ENCODE measurements at places on chromosomes 3 and 15.

DNA sequence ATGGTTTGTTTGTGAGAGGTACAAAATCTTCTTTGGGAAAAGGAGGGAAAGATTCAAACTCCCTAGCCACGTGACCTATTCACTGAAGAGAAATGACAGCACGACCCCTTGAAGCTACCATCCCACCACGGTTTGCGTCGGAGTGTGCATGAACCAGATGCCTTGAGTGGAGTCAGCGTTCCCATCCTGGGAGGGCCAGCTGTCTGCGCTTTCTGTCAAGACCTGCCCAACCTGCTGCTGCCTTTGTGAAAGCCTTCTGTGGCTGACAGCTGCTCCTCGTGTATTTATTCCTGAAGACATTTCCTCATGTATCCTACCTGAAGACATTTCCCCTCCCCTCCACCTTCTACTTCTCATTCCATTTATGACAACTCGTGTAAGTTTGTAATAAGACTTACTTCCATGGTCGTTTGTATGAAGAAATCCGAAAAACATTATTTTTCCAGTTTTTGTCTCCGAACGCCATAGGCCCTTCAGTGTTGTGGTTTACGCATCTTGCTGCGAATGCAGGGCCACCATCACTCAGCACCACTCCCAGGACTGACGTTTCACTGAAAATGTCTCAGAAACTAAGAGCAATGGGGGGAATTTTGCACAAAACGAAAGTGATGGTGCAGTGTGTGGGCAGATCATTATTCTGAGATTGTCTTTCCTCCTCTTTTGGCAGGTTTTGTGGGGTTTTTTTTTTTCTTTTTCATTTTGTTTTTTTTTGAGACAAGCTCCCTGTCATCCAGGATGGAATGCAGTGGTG is 18.9 kb downstream of the EBLN2 start:
- no peak for DNase-seq

DNA sequence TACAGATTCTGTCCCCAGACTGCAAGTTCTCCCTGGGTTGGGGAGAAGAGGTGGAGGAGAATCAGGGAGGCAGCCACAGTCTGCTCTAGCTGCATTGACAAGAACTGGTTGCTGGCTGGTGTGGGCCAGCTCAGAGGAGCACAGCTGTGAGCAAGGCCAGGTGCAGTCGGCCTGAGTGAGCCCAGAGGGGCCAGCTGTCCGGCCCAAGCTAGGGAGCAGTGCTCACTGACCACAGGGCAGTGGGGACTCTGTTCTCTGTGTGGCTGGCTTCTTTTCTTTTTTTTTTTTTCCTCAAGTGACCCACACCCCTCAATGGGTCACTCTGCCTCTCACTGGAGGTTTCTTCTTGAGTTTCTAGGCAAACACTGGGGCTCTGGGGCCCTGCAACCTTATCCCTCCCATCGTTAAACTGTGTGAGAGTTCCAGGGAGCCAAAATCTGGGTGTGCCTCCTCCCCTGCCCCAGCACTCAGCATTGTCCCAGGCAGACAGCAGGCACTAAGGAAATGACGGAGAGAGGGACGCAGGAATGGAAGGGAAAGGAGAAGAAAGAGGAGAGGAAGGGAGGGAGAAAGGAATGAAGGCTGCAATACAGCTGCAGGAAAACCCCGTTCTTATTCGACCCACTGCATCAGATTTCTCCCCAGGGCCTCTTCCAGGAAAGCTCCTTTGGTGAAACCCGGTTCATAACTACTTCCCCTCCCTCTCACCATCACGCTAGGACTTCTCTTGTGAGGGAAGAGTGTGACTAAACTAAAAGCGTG is 37.7 kb upstream of the HES1 start:
- no peak for DNase-seq

DNA sequence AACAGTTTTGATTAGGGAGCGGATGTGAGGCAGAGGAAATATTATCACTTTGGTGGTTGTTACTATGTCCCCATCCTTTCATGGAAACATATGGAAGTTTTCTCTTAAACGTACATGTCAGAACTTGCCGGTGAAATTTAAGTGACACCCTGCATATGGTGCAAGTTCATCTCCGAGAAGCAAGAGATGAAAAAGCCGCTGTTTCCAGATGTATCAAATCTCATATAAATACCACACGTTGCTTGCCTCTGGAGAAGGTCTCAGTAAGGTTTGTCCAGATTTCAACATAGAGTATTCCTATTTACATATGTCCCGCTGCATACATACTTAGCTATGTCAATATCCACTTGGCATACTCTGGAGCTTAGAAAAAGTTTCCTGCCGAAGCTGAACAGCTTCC is 172.2 kb upstream of the ICE2 start:
- no peak for DNase-seq

DNA sequence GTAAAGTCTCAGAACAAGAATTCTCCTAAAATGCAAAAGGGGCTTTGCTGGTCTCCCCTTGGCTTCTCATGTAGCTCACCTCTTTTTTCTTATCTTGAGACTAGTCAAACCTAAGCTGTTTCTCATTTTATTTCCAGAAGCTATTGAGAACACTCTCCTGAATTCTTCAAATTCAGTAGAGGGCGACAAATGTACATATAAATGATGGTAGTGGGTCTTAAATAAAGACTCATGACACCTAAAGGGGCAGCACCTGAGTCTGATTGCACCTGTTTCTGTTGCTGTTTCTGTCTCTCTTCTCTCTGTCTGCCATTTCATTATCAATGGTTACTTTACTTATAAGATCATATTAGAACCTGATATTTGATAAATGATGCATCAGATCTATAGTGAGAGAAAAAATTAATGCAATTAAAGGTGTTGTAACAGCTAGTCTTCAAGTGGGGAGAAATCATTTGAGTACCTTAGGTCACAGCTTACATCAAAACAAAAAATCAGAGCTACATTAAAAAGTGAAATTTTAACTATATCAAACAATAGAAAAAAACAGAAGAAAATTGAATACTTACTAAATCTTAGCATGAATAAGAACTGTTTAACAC is 7.0 kb downstream of the ADIPOQ start:
- no peak for DNase-seq

DNA sequence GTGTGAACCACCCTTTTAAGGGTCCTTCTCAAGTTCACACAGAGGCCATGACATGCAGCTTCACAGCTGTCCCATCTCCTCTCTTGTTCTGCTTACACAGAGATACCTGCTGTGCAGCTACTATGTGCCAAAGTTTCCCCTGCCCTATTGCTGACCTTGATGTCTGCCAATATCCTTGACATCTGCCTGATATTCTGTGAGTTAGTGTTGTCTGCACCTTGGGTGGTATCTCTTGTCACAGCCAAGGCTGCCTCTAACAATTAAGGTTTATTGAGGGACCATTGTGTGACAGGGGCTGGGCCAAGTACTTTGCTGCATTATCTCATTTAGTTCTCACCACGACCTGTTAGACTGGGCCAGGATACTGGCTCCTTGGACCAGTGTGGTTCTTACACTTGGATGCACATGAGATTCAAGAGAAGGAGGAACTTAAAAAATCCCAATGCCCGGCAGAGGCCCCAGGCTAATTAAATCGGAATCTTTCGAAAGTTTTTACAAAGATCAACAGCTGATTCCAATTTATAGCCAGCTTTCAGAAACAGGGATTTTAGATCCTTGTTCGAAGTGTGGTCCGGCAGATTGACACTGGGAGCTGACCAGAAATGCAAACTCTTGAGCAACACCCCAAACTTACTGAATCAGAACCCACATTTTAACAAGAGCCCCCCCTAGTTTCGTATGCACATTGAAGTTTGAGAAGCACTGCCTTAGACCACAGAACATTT is 178.6 kb downstream of the SATB1 start:
- DNase-seq, result no peak

DNA sequence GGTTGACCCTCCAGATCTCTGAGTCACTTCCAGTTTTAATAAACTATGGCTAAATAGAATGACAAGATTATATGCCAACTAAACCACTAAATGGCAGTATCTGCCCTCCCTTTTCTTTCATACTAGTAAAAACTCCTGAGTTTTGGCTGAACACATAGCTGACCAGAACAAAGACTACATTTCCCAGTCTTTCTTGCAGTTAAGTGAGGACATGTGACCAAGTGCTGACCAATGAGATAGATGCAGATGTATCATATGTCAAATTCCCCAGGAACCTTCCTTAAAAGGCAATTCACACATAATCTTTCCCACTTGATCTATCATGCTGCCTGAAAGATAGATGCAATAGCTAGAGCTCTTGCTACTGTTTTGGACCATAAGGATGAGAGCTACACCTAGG is 191.3 kb downstream of the SHOX2 start:
- DNase-seq, result no peak

DNA sequence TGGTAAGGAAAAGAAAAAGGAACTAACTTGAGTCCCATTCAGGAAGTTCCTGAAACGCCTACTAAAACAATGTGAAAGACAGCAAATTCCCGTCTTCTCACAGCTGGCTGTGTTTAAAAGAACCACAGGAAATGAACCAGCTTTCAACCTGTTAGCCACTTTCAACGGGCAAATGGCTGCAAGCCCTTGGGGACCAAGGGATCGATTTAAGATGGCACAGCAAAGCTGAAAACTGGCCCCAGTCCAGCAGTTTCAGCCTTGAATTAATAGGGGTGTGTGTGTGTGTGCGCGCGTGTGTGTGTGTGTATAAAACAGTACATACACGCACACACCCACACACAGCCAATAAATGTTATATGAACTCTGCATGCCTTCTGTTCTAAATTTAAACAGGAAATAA is 168.7 kb upstream of the TMCO5A start:
- no peak for DNase-seq

GRCh38 chr3:129526121-129526900 is 2.1 kb upstream of the RHO start:
- DNase-seq, result peak; percentile 54

Data from GM12892 (cell line).